ENCODE measurements at places on chromosomes 11 and 22.

- no peak for DNase-seq
Observed at GRCh38 chr11:130706572-130706971, 209.7 kb downstream of the SNX19 start.

- no peak for DNase-seq
Observed at GRCh38 chr11:34799848-34800247, 116.3 kb downstream of the APIP start.

DNA sequence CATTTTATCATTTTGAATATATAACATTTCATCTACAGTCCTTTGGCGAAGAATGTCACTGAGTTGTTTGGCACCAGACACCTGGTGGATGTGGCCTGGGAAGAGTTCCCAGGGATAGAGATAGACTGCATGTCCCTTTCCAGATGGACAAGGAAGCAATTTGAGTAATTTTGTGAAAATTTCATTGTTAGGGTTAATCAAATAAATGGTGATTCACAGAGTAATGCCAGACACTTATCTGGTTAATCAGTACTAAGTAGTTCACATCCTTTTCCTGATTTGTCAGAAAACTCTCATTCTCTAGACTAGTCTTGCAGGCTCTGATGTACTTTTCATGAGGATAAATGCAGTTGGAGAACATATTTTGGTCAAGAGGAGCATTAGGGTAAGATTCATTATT lies 41.6 kb downstream of the NAALAD2 start:
- no peak for DNase-seq

- no peak for DNase-seq
Observed at GRCh38 chr11:133425992-133426391, 106.3 kb downstream of the OPCML start.

DNA sequence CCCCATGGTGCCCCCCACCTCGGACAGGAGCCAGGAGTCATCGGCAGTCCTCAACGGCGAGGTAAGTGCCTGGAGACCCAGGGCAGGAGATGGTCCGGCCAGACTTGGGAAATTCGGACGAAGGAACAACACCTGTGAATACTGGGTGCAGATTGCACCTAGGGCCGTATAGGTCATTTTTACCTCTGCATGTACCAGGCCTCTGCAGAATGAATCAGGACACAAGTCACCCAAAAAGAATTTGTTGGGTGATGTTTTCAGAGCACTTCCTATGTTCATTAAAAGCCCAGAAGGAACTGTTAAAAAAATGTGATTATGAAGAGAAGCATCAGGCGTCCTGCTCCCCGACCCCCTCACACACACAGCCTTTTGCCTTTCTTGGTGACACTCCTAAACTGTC lies 93.9 kb downstream of the C11orf91 start:
- no peak for DNase-seq

GRCh38 chr11:119030029-119030328 lies 698 bp downstream of the SLC37A4 start:
- no peak for DNase-seq

- no peak for DNase-seq
Observed at GRCh38 chr22:19169002-19169946, 9.3 kb downstream of the SLC25A1 start.

DNA sequence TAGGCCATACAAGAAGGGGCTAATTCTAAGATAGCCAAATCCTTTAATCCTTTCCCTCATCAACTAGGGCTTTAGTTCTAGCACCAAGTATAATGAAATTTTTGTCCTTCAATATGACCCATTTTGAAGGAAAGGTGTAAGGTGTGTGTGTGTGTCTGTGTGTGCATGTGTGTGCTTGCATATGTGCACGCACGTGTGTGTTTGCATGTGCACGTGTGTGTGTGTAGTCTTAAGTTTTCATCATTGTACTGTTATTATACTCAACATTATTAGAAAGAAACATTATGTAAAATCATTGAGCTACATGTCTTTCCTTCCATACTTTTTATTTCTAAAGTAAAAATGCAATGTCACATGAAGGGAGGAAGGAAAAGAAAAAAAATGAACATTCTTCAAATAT lies 547.7 kb downstream of the FAM181B start:
- no peak for DNase-seq

- no peak for DNase-seq
Observed at GRCh38 chr11:59730896-59731565, 17.4 kb upstream of the OR10V1 start.

GRCh38 chr22:39634530-39635405 lies 64.2 kb downstream of the CACNA1I start:
- no peak for DNase-seq

GRCh38 chr11:12686246-12687060 lies 12.2 kb downstream of the TEAD1 start:
- DNase-seq: no peak

DNA sequence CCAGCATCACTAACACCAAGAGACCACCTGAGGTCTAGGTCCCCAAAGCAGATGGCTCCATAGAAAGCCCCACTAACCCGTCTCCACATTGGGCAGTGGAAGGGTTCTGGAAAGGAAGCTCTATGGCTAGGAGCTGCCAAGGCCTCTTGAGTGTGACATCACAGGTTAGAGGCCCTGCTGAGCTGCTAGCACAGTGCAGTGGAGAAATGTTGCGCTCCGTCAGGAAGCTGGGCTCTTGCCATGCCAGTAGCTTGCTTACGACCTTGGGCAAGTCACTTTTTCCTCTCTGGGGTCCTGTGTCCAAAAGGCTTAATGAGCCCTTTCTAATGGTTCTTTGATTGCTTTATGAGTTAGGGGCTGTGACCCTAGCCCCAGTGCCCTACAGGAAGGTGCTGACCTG lies 10.6 kb downstream of the PIK3IP1 start:
- no peak for DNase-seq

DNA sequence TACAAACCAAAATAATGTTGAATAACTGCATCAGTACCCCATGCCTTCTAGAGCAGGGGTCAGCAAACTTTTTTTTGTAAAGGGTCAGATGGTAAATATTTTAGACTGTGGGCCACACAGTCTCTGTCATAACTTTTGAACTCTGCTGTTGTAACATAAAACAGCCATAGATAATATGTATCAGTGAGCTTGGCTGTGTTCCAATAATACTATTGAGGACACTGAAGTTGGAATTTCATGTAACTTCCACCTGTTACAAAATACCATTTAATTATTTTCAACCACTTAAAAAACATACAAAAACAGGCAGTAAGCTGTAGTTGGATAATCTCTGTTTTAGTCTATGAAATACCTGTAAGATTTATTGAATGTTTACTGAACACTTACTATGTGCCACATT lies 55.2 kb downstream of the PICALM start:
- no peak for DNase-seq

GRCh38 chr22:43129426-43130425 lies 13.5 kb downstream of the MCAT start:
- no peak for DNase-seq

DNA sequence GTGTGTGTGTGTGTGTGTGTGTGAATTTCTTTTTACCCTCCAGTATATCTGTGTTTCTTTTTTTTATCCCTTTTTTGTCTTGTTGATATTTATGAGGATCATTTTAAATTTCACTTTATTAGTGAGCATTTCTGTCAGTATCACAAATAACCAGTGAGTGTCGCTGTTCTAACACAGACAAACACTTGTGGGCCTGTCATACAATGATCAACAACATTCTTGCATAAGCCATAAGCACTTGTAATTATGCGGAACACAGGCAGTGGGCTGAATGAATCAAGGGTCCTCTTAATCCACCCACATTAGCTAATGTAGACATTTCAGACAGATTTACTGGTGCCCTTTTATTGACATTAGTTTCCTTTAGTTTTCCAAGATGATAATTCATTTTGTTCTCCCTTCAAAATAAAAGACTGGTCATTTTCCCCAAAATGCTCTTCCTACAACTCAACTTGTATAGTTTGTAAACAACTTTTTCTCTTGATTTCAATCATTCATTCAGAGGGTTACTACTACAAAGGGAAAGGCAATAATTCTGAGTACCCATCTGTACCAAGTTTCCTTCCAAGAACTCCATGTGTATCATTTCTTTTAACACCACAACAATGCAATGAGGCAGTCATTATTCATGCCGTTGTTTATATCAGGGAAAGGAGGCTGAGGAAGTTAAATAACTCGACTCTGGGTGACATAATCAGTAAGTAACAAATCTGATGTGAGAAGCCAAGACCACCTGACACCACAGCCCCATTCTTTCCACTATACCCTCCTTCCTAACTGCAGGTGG lies 34.5 kb upstream of the ANO3 start:
- DNase-seq: peak; percentile 27

DNA sequence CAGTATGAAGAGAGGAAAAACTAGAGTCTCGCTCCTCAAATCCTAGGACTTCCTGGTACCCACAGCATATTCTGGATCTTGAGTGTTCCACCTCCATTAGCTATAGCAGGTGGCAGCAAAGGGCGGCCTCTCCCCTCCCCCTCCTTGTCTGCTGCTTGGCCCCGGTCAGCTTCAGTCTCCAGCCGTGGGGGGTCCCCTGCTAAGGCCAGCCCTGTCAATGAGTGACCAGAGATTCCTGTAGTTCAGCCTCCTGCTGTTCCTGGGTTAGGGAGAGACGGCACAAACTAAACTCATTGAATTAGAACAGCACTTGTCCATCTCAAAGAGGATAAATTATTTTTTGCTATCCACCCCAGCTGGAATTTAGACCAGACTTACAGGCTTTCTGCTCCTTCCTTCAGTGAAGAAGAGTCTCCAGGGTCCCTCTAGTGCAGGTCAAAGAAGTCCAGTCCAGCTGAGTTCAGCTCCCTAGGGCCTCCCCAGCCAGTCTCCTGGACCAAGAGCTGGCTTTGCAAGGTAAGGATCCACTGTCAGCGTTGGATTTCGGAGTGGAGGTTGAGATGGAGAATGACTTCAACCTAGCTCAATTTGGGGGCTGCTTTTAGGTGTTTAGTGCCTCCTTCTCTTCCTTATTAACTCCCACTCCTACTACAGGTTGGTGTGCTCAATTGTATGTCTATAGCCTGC lies 1.1 kb upstream of the PHLDB1 start:
- peak; percentile 50 for DNase-seq

DNA sequence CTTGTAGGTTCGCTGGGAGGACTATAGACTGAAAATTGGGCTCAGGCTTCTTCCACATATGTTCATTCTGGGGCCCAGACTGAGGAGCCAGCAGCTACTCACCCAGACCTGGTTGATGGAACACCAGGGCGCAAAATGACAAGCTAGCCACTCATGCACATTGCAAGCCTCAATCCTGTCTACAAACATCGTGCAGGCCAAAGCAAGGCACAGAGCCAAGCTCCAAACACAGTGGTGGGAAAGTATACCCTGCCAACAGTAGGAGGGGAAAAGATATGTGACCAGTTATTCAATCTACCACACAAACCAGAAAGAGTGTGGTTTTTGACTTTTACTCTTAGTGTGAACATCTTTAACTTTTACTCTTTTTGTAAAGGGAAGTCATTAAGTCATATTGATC lies 660.5 kb downstream of the NTM start:
- no peak for DNase-seq

GRCh38 chr22:33919391-33920196 lies 682 bp downstream of the LARGE1 start:
- peak; percentile 80 for DNase-seq

- DNase-seq: no peak
Observed at GRCh38 chr22:33030923-33031525, 27.2 kb downstream of the SYN3 start.

DNA sequence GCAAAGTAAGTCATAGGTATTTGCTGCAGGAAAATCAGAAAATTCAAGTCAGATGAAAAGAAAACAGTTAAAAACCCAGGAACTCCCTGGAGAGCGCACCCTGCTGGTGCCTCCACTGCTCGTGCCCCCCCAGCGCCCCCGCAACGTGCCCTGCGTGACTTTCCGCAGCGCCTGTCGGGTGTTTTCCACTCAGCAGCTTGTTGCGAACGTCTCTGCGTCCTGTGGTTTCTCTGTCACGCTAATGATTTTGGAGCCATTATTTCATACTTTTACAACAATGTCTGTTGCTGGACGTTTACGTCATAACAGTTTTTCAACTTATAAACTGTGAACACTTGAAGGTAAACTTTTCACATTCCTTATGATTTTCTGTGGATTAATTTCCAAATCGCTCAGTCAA lies 5.0 kb downstream of the CRELD2 start:
- no peak for DNase-seq

- no peak for DNase-seq
Observed at GRCh38 chr11:124935548-124936514, at the start of gene HEPACAM. Gene HEPACAM (minus strand): TSS chr11:124936047. CDS start chr11:124936006, 41 bp downstream.

DNA sequence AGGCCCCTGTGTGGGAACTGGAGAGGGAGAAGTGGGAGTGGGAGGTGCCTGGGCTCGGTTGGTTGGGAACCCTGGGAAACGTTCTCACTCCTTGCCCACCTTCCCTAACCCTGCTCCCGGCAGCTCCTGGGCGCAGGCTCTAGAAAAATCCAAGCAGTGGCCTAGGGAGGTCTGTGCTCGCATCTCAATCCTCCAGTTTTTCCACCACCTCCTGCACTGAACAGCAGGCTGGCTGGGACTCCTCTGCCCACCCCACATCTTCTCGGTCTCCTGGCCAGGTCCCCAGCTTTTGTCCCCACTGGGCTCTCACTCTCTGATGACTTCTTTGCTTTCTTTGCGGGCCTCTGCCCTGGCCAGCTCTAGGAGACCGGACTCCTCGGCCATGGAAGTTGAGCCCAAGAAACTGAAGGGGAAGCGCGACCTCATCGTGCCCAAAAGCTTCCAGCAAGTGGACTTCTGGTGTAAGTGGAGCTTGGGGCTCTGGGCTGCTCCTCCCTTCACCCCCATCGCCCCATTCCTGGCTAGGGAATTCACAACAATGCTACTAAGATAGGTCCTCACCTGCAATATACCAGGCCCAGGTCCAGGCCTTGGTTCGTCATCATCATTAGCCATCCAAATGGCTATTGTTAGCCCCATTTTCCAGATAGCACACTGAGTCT lies 35.6 kb downstream of the PRDM11 start:
- no peak for DNase-seq

DNA sequence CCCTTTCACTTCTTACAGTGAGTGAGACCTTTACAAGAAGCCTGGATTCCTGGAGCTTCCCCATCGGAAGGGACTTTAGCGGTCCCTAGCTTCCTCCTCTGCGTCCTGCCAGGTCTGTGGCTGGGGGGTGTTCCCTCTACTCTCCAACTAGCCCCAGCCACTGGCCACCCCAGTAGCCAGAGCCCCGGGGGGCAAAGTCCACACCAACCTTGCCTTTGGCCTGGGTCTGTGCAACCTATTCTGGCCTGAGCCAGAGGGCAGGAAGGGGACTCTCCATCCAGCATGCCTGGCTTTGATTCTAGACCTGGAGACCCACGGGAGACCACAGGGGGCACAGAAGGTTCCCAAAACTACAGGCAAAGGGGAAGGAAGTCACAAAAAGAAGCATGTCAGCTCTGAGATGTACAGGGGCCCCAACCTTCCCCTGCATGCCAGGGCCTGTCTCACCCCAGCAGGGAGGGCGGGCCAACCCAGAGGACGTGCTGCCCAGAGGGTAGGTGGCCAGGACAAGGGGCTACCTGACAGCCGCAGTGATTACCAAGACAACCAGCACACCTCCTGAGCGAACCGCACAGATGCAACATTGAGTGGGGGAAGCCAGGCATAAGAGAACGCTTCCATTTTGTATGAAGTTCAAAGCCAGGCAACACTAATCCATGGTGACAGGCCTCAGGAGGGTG lies 52.4 kb downstream of the DSCAML1 start:
- DNase-seq: no peak

- DNase-seq: no peak
Observed at GRCh38 chr11:35787626-35788025, 125.1 kb downstream of the TRIM44 start.

All from right kidney (tissue), 9 donors.